ENCODE measurements at places on chromosomes 12 and 14. TPM values are rescaled to one million over a fixed set of nuclear protein-coding genes. Genes with fewer than 3 reads are reported as not detected.

DNA sequence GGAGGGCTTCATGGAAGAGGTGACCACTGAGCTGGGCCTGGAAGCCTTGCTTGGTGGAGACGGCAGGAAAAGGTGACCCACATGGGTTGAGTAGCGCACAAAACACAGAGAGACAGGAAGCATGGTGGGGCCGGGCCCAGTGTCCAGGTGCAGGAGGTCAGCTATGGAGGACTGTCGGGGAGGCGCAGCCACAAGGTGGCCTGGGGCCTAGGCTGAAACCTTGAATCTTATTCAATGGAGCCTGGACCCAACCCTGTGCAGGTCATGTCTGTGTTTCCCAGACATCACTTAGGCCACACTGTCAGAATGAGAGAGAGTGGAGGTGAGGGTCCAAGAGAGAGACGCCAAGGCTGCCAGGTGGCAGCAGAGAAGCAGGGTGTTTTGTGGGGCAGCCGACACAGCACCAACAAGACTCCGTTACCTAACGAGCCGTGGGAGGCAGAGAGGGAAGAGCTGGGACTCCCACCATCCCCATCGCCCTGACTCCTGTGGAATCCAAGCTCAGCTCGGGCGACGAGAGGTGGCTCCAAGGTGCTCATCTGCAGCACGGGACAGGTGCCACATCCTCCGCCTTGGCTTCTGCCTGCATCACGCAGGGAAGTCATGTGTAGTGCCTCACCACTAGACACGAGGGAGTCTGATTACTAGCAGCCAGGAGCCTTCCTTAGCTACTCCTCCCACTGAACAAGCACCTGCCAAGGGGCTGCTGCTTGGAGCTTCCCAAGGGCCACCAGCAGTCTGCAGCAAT is 38.7 kb downstream of the DEGS2 start:
- no peak for DNase-seq
- no peak overlapping the region for H3K4me3 ChIP-seq
- peak overlapping the region; percentile 44 for H3K27ac ChIP-seq
- no peaks in the 10 kb centered on the region for H3K27me3 ChIP-seq

The ATL1 gene
- 4.1 TPM for polyA plus RNA-seq

The WNT5B gene
- not detected for polyA plus RNA-seq

DNA sequence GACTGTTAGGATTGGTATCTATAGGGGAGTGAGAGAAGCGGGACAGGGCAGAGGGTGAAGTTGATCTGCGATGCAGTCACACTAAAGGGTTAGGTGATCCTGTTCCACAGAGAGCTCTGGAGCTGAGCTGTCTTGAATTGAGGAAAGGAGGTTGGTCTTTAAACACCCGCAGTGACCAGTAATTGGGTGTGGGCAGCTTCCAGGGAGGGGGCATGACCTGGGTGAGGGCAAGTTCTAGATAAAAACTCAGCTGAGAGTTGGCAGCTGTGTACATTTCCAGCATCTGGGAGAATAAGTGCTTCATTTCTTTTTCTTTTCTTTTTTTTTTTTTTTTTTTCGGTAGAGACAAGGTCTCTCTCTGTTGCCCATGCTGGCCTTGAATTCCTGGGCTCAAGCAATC is 35.1 kb downstream of the RDH12 start:
- H3K27ac ChIP-seq = no peak overlapping the region
- H3K27me3 ChIP-seq = no peaks in the 10 kb centered on the region
- DNase-seq = no peak
- H3K4me1 ChIP-seq = no peaks in the 10 kb centered on the region
- no peaks in the 10 kb centered on the region for H3K36me3 ChIP-seq

GRCh38 chr14:68368850-68369249 is 424.0 kb downstream of the ZFP36L1 start:
- no peak overlapping the region for H3K4me3 ChIP-seq
- no peaks in the 10 kb centered on the region for H3K4me1 ChIP-seq
- no peak overlapping the region for H3K27ac ChIP-seq
- DNase-seq = no peak
- no peaks in the 10 kb centered on the region for H3K27me3 ChIP-seq

The AICDA gene
- polyA plus RNA-seq = not detected

DNA sequence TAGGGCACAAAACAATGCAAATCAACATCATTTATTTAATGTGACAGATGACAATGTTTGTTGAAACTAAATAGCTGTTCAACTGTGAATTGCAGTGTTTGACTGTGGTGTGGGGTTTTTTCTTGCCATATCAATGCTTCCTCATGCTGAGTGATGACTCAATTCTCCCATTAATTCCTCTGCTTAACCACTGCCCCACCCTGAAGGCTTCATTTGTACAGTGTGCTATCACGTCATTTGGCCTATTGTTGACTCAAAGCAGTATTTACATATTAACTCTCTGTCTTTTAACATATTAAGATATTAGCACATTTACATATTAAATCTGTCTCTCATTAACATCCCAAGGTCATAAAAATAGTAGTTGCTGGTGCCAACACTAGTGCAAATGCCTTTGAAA is 164.8 kb upstream of the NRXN3 start:
- no peaks in the 10 kb centered on the region for H3K4me1 ChIP-seq
- DNase-seq = no peak
- no peaks in the 10 kb centered on the region for H3K27me3 ChIP-seq
- no peak overlapping the region for H3K27ac ChIP-seq
- H3K4me3 ChIP-seq = no peak overlapping the region

DNA sequence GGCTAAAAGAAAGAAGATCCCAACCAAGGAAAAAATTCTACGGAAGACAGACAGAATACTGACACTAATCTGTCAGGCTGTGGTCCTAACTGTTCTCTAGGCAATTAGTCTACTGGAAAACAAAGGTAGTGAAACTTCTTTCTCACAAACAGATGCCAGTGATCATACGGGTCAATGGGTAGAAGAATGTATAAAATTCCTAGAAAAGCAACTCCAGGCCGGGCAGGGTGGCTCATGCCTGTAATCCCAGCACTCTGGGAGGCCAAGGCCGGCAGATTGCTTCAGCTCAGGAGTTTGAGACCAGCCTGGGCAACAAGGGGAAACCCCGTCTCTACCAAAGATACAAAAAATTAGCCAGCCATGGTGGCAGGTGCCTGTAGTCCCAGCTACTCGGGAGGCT is 64.8 kb downstream of the HECTD4 start:
- no peak for DNase-seq
- no peak overlapping the region for H3K27ac ChIP-seq
- H3K27me3 ChIP-seq = no peaks in the 10 kb centered on the region
- H3K4me3 ChIP-seq = no peak overlapping the region
- H3K4me1 ChIP-seq = no peaks in the 10 kb centered on the region

DNA sequence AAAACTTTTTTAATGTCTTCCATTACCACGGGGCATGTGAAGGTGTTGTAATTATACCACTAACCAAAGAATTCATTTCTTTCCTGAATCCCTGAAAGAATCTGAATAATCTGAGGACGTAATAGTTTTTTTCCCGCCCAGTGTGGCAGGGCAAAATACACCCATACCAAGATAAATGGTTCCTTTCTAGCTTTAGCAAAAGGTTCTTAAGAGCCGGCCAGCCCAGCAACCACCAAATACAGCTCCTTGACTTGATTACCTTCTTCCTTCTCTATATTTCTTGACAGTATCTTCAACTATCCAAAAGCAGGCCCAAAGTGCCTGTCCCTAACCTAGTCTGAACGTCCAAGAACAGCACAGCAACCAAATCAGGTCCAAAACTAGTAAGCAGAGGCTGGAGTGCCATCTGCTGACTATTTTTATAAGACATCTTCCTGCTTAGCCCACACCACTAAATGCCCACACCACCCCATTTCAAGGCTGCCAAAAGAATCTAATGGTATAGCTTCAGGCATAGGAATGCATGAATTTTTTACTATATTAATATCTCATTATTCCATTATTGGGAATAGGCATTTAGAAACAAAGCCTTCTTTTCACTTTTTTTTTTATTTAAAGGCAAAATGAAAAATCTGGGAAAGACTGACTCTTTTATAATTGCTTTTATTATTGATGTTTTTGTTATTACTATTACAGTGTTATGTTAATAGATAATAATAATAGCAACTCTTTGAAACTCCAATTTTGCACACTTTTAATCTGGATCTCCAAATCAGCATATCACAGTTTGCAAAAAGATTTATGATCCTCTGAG is 524.4 kb downstream of the MED13L start:
- no peak overlapping the region for H3K4me3 ChIP-seq
- H3K27ac ChIP-seq = no peak overlapping the region
- no peak for DNase-seq
- no peaks in the 10 kb centered on the region for H3K36me3 ChIP-seq
- no peaks in the 10 kb centered on the region for H3K27me3 ChIP-seq
- H3K4me1 ChIP-seq = no peaks in the 10 kb centered on the region

DNA sequence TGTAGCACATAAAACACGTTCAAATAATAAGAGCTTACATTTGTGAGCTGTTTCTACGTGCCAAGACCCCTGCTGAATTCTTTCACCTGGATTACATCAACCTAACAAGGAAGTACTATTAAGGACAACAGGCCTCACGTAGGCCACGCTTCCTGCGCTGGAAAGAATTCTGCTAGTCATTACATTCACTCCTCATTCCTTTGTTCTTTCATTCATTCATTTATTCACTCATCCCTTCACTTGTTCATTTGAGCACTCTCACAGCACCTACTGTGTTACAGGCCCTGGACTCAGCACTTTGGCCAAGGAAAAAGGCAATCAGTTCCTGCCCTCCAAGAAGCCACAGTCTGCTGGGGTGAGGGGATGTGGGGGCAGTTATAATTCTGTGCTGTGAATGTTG is 28.2 kb downstream of the TESC start:
- no peaks in the 10 kb centered on the region for H3K36me3 ChIP-seq
- no peak for DNase-seq
- no peak overlapping the region for H3K27ac ChIP-seq

DNA sequence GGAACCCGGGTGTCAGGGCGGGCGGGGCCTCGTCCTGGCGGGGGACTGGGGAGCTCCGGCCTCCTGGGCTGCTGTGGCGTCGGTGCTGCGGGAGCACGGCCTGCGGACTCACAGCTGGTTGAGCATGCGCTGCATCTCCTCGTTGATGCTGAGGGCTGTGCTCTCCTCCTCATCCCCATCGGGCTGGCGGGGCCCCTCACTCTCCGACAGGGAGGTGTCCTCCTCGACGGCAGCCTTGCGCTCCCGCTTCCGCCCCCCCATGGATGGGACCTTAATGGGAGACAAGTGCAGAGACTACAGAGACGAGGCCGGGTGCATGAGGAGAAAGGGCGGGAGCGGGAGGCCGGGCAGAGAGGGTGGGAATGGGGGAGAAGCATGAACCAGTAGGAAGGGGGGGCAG is 7.3 kb downstream of the IFFO1 start:
- H3K36me3 ChIP-seq = peaks cover 72% of the 10 kb centered on the region
- H3K27ac ChIP-seq = no peak overlapping the region
- peaks cover 3% of the 10 kb centered on the region for H3K4me1 ChIP-seq
- no peak for DNase-seq

The TAS2R30 gene
- 0.18 TPM for polyA plus RNA-seq

- no peak overlapping the region for H3K27ac ChIP-seq
- DNase-seq = no peak
- H3K4me3 ChIP-seq = no peak overlapping the region
- no peaks in the 10 kb centered on the region for H3K36me3 ChIP-seq
- no peaks in the 10 kb centered on the region for H3K27me3 ChIP-seq
Measured at GRCh38 chr14:51014086-51014485, 69.8 kb upstream of the PYGL start.

The ASIC1 gene
- polyA plus RNA-seq = 0.14 TPM

GRCh38 chr12:124497039-124497438 is 70.4 kb downstream of the NCOR2 start:
- H3K27me3 ChIP-seq = no peaks in the 10 kb centered on the region
- no peak for DNase-seq
- H3K4me3 ChIP-seq = no peak overlapping the region
- no peaks in the 10 kb centered on the region for H3K4me1 ChIP-seq
- H3K27ac ChIP-seq = no peak overlapping the region
- H3K36me3 ChIP-seq = no peaks in the 10 kb centered on the region

- H3K36me3 ChIP-seq = no peaks in the 10 kb centered on the region
- no peak for DNase-seq
- H3K4me1 ChIP-seq = peaks cover 3% of the 10 kb centered on the region
- H3K4me3 ChIP-seq = no peak overlapping the region
- no peaks in the 10 kb centered on the region for H3K27me3 ChIP-seq
Measured at GRCh38 chr12:10279937-10280336, 27.7 kb upstream of the KLRD1 start.

The FKBP11 gene
- 74.2 TPM for polyA plus RNA-seq

The ACOT6 gene
- polyA plus RNA-seq = not detected

DNA sequence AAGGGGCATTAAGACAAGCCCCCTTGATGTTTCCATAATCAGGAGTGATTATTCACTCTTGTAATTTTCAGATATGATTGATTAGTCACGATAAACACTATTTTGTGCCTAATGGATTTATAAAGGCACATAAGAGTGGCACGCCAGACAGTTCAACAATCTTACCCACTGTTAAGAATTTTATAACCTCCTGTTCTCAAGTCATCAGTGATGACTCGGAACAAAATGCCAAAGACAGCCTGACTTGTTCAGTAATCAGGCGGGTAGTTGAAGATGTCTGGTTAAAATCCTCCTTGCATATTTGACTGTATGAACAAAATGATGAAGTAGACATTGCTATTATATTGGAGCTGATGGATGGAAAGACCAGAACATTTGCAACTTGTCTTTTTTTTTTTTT is 212.1 kb upstream of the RMST start:
- DNase-seq = no peak
- no peaks in the 10 kb centered on the region for H3K36me3 ChIP-seq
- H3K27me3 ChIP-seq = peaks cover 2% of the 10 kb centered on the region

The C1RL gene
- polyA plus RNA-seq = 2.9 TPM

The C14orf119 gene
- polyA plus RNA-seq = 80.4 TPM

The MMP17 gene
- not detected for polyA plus RNA-seq

- H3K4me1 ChIP-seq = peaks cover 12% of the 10 kb centered on the region
- peak overlapping the region; percentile 99 for H3K4me3 ChIP-seq
- peak overlapping the region; percentile 82 for H3K27ac ChIP-seq
- DNase-seq = no peak
Measured at GRCh38 chr12:121712190-121712460, 427 bp upstream of the TMEM120B start.

DNA sequence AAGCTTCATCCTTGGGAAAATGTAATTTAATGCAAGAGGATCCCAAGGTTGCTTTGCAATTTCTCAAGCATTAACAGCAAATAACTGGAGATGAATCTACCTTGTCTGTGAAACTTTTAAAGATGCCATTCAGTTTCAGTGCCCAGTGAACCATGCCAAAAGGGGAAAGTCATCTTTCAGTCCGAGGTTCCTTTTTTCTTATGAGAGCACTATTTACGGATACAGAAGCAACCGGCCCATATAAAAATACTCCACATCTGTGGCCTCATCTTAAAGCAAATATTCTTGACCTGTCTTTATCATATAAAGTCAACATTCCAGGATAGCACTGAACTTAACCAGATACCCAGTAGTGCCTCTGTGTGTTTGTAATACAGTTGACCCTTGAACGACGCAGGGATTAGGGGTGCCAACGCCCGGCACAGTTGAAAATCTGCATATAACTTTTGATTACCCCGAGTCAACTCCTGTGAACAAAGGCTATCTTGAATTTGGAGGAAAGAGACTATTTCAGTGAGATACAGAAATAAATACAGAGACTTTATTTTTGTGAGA is 209.4 kb downstream of the PCNX1 start:
- H3K4me3 ChIP-seq = no peak overlapping the region
- no peaks in the 10 kb centered on the region for H3K36me3 ChIP-seq
- no peak overlapping the region for H3K27ac ChIP-seq
- no peaks in the 10 kb centered on the region for H3K4me1 ChIP-seq
- no peak for DNase-seq
- H3K27me3 ChIP-seq = no peaks in the 10 kb centered on the region

Data from naive thymus-derived CD4-positive, alpha-beta T cell (primary cell).